ENCODE measurements at places on chromosomes 2 and 18.

DNA sequence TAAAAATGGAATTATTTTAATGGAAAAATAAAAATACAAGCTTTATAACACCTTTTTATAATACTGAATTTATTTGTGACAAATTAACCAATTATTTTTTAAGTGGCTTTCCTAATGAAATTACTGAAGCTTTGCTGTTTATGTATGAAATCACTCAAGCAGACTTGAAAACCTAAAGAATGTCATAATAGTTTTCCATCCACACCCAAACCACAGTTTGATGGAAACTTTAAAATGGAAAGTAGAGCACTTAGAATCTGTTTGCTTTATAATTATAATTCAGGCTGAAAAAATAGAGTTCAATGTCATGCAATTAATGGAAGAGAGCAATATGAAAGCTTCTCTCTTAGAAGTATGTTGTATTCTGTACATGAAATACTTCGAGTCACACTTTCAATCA, 31.6 kb upstream of the WDR75 start:
- DNase-seq: no peak

GRCh38 chr18:35223797-35224196, 17.0 kb upstream of the ZNF397 start:
- DNase-seq: no peak

DNA sequence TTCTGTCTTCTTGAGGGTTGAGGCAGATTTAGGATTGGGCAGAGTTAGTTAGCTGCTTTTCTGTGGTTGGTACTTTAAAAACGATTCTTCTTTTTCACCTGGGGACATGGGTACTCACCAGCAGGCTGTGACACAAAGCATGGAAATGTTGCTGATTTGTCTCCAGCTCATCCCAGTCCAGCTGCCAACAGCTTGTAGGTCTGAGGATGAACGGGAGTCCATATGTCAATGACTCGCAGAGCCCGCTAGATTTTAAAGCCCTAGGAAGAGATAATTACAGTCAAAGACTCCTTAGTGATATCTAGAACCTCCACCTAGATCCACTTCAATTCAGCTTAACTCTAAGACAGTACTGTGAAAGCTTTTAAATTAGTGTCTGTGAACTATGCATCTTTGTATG, 20.8 kb downstream of the DOK1 start:
- no peak for DNase-seq

DNA sequence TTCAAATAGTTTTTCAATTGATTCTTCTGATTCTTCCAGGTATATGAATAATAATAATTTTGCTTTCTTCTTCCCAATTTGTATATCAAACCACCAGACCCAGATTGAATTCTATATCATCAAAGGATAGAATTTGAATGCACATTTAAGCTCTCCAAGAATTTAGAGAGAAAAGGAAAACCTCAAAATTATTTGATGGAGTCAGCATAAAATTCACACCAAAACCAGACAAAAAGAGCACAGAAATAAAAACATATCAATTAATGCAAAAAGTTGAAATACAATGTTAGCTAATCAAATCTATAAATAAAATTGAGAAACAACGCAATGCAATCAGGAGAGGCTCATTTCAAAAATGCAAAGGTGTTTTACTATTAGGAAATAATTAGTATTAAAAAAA, 248.0 kb upstream of the HS6ST1 start:
- no peak for DNase-seq

GRCh38 chr2:44623622-44624351, 262.0 kb downstream of the CAMKMT start:
- peak; percentile 5 for DNase-seq

DNA sequence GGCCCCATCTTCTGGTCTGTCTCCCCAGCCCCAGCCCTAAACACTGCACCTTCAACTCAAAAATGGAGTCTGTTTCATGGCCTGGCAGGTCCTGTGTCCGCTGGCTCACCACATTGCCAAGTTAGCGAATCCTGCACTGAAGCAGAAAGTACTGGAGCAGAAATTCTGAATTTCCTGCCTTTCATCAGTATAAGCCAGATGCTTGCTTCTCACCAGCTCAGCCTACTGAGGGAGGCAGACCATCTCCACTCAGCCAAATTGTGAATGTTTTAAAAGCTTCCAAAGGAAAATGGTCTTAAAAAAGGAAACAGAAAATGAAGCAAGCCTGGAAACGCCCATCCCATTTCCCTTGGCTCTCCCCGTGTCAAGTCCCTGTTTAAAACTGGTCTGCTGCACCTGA, 157.8 kb downstream of the C1D start:
- DNase-seq: no peak

GRCh38 chr2:167749016-167749415, 498.4 kb downstream of the STK39 start:
- no peak for DNase-seq
